CD4-positive, alpha-beta memory T cell (primary cell): ENCODE measurements at places on chromosomes 11 and 22. TPM values are rescaled to one million over a fixed set of nuclear protein-coding genes. Genes with fewer than 3 reads are reported as not detected.

Gene TRPC6
- polyA plus RNA-seq, result not detected

Gene C11orf86
- polyA plus RNA-seq, result not detected

Gene MUC2
- polyA plus RNA-seq, result not detected

Gene IRAG1
- polyA plus RNA-seq, result not detected

- DNase-seq, result no peak
- no peak overlapping the region for H3K4me3 ChIP-seq
- no peak overlapping the region for H3K27ac ChIP-seq
- H3K4me1 ChIP-seq, result no peaks in the 10 kb centered on the region
- H3K27me3 ChIP-seq, result no peaks in the 10 kb centered on the region
- no peaks in the 10 kb centered on the region for H3K36me3 ChIP-seq
Observed at GRCh38 chr11:107044503-107044902, 26.2 kb upstream of the GUCY1A2 start.

DNA sequence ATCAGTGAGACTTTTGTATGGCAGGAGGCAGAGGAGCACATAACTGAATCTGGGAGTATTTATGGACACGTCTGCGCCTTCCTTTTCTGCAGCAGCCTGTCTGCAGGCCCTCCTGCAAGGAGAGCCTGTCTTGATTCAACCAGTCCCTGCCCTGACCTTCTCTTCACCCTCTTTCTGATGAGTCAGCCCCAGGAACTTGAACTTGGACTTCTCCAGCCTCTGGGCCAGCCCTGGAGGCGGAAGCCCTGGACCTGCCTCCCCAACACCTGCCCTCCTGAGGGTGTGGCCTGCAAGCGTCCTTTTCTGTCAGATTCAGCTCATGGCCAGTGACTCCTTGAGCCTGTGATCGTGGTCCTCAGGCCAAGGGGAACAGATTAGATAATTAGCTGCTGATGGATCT, 20.0 kb downstream of the DAGLA start:
- H3K4me3 ChIP-seq, result no peak overlapping the region
- peaks cover 30% of the 10 kb centered on the region for H3K4me1 ChIP-seq

- H3K4me3 ChIP-seq, result no peak overlapping the region
- no peaks in the 10 kb centered on the region for H3K36me3 ChIP-seq
- no peaks in the 10 kb centered on the region for H3K4me1 ChIP-seq
- H3K27me3 ChIP-seq, result no peaks in the 10 kb centered on the region
- H3K27ac ChIP-seq, result no peak overlapping the region
Observed at GRCh38 chr11:41382927-41383326, 76.5 kb downstream of the LRRC4C start.

- peaks cover 6% of the 10 kb centered on the region for H3K4me1 ChIP-seq
- no peak for DNase-seq
- no peaks in the 10 kb centered on the region for H3K36me3 ChIP-seq
- H3K27me3 ChIP-seq, result no peaks in the 10 kb centered on the region
- H3K4me3 ChIP-seq, result no peak overlapping the region
Observed at GRCh38 chr11:119445379-119445778, 22.4 kb upstream of the THY1 start.

DNA sequence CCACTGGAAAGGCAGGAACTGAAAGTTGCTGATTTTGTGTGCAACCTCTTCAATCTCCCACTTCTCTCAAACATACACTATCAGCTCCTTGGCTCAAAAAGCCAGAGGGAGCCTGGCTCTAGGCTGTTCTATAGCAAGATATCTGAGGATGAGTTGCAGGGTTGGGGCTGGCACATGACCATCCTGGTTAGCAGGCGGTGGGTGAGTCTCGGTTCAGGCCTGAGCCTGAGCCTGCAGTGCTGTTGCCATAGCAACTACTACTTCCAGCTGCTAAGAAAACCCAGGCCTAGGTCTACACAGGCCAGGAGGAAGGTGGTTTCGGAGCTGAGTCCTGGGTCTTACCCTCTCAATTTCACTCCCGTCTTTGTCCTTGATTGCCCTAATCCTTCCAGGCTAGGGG, 39.0 kb downstream of the CWC15 start:
- no peak overlapping the region for H3K4me3 ChIP-seq
- DNase-seq, result no peak
- H3K36me3 ChIP-seq, result no peaks in the 10 kb centered on the region

DNA sequence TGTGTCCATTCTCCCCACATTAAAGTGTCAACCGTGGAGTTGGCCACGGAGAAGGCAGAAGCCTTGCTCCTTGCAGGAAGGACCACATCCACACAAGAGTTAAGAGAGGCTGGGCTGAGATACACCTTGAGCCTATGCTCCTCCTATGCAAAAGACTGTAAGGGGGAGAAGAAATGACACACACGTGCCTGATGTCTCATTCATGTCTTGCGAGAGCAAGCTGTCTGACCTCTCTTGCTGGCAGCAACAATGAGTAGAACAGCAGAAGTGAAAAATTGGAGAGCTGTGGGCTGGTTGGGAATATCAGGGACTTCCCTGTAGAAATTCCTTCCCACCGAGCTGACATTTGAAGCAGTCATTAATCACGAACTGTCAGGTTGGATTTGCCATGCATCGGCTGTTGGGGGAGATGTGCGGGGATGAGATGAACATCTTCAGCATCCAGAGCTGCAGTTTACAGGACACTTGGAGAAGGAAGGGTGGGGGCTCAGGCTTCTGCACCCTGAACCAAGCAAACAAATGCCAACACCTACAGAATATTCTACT, 139.3 kb downstream of the MYO18B start:
- no peak overlapping the region for H3K27ac ChIP-seq
- H3K4me3 ChIP-seq, result no peak overlapping the region
- no peaks in the 10 kb centered on the region for H3K36me3 ChIP-seq

DNA sequence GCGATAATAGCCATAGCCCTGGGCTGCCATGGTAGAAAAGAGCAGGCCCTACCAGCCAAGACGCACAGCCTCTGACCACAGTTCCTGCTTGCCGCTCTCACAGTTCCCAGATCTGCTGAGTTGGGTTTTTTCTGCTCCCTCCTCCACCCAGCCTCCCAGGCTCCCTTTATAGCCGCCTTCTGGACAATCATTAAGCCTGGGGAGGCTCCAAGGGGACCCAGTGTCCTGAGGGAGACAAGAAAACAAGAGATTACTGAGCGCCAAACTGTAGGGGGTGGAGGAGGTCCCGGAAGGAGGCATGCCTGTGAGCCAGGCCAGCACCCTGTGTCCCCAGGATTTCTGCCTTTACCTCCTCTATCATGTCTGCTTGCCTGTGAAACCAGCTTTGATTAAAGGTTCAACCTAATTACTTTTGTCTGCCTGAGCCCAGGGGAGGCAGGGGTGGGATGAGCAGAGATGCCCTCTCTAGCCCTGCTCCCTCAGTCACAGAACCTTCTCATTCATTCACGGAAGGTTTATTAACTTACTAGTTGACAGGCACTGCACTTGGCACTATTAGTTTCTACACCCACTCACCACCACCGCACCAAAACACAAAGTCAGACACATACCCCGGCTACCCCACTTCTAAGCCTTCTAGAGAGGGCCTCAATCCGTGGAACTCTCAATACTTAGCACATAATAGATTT, 1.2 kb downstream of the SLC37A4 start:
- H3K36me3 ChIP-seq, result peaks cover 12% of the 10 kb centered on the region
- peak; percentile 21 for DNase-seq
- H3K4me1 ChIP-seq, result peaks cover 22% of the 10 kb centered on the region
- peak overlapping the region; percentile 91 for H3K4me3 ChIP-seq
- H3K27me3 ChIP-seq, result no peaks in the 10 kb centered on the region

- no peaks in the 10 kb centered on the region for H3K27me3 ChIP-seq
- H3K4me3 ChIP-seq, result no peak overlapping the region
- no peaks in the 10 kb centered on the region for H3K36me3 ChIP-seq
- H3K27ac ChIP-seq, result no peak overlapping the region
- no peaks in the 10 kb centered on the region for H3K4me1 ChIP-seq
Observed at GRCh38 chr22:50090412-50090714, 557 bp downstream of the MOV10L1 start.
